ENCODE measurements at places on chromosomes 1 and 21.

GRCh38 chr1:4021136-4021973 is 121.3 kb upstream of the C1orf174 start:
- DNase-seq, result no peak

GRCh38 chr1:151635479-151636072 is 23.7 kb downstream of the SNX27 start:
- DNase-seq, result no peak

DNA sequence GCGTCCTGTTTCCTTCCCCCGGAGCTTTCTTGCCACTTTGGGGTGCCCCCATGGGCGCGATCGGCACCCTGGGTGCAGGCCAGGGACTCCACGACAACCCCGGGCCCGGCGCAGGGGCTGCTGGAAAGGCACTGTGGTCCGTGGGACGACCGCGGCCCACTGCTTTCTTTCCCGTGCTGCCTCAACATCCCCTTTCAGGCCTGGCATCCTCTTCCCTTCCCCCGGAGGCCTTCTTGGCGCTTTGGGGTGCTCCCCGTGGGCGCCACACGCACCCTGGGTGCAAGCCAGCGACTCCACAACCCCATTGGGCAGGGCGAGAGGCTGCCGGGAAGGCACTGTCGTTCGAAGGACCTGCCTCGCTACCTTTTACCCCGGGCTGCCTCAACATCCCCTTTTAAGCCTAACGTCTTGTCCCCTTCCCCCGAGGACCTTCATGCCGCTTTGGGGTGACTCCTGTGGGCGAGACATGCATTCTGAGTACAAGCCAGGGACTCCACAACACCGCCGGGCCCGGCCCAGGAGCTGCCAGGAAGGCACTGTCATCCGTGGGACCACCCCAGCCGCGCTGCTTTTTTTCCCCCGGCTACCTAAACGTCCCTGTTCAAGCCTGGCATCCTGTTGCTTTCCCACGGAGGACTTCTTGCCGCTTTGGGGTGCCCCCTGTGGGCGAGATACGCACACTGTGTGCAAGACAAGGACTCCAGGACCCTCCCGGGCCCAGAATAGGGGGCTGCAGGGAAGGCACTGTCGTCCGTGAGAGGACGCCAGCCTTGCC is 137.8 kb downstream of the LIPI start:
- no peak for DNase-seq

DNA sequence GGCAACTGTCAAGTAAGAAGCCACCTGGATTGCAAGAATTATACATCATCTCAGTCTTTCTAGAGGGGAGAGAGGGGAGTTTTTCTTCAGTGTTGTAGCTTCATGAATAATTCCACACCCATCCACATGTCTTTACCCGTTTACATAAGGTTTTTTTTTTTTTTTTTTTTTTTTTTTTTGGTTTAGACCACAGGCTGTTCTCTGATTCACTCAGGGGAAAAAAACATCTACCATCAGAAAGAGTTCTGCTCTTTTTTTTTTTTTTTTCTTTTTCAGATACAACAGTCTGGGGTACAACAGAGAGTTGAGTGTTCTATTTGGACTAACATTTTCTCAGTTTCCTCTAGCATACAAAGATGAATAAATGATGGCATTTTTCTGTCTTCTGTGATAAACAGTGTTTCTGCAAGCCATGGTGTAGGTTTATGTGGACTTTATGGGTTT is 4.9 kb upstream of the KIF14 start:
- no peak for DNase-seq

- DNase-seq, result no peak
Measured at GRCh38 chr21:27171707-27172106, 204.8 kb upstream of the ADAMTS5 start.

DNA sequence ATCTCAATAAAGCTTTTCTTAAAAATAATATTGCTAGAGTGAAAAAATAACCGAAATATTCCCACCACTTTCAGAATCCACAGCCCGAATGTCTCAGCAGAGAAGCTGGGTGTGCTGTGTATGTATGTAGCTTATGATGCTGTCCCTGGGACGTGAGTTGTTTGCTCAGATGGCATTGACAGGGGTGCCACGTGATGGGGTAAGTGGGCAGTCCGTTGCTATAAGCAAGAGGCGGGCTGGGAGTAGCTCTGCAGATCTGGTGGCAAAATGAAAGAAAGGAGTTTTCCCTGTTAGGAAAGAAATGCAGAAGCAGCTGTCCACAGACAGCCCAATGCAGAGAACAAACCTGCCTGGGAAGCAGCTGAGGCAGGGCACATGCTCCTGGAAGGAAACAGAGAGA is 3.8 kb upstream of the FAM20B start:
- DNase-seq, result no peak

- no peak for DNase-seq
Measured at GRCh38 chr1:41917076-41917475, 1.6 kb downstream of the HIVEP3 start.

- no peak for DNase-seq
Measured at GRCh38 chr1:209741193-209741592, 14.7 kb upstream of the TRAF3IP3 start.

GRCh38 chr1:24906760-24907490 is 23.2 kb downstream of the RUNX3 start:
- DNase-seq, result peak; percentile 3

GRCh38 chr21:27535188-27535587 is 568.3 kb upstream of the ADAMTS5 start:
- DNase-seq, result no peak

DNA sequence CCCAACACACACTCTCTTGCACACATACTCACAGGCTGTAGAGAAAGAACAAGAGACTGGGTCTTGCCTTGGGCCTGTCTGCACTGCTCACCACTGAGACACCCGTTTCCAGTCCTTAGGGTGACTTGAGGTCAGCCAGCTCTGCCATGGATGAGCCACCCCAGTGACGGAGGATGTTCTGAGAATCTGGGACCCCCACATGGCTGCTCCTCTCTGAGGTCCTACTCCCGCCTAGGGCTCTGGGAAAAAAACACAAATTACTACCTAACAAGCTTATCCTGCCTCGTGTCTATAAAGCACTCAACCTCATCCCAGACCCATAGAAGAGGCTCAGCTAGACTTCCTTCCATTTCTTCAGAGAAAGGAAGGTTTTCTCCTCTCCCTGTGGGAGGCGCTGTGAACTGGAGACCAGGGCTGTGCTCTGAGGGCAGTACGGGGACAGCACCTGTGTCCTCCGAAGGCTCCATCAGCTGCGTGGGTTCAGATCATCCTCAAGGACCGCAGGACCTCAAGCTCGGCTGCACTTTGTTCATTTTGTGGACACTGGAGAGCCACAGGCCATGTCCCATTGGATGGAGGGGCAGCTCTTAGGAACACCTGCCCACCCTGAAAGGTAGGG is 4.3 kb upstream of the CLEC20A start:
- DNase-seq, result no peak

- no peak for DNase-seq
Measured at GRCh38 chr1:100469578-100469977, 68.4 kb upstream of the GPR88 start.

DNA sequence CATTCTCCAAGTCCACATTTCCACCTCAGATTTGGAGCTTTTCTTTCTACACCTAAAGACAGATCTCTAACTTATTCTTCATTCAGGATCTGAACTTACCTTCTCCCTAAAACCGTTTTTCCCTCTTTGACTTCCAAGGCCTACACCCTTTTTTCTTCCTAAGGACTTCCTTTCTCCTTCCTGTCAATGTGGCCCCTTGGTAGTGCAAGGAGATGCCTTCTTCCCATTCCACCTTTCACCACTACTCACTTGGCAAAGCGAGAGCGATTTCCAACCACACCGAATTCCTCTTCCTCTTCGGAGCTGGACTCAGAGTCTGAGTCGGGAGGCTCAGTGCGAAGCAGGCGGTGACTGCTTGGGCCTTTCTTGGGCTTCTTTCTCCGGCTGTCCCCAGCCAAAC is 1.3 kb downstream of the EFCAB14 start:
- DNase-seq, result no peak

DNA sequence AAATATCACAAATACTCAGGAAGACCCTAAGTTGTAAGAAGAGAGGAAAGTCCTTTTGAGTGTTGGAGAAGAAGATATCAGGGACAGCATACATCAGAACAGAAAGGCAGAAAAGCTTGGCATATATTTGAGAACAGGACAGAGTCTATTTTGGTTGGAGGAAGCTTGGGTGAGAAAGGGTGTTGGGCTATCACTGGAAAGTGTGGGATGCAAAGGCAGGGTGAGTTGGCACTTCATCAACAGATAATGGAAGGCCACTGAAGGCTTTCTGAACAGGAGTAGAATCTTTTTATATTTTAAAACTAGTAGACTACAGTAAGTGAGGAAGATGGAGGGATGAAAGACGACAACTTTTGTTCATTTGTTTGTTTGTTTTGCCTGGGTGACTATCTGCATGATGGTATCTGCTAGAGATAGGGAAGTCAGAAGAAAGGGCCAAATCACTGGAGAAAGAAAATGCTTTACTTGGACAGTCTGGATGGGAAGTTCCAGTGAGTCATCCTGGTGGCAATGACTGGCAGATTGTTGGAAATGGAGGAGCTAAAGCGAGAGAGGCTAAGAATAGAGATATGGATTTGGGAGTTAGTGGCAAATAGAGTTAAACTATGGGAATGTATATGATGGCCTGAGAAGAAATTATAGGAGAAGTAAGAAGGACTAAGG is 33.7 kb upstream of the KCNA2 start:
- no peak for DNase-seq

GRCh38 chr1:163298365-163298764 is 23.4 kb upstream of the NUF2 start:
- no peak for DNase-seq

DNA sequence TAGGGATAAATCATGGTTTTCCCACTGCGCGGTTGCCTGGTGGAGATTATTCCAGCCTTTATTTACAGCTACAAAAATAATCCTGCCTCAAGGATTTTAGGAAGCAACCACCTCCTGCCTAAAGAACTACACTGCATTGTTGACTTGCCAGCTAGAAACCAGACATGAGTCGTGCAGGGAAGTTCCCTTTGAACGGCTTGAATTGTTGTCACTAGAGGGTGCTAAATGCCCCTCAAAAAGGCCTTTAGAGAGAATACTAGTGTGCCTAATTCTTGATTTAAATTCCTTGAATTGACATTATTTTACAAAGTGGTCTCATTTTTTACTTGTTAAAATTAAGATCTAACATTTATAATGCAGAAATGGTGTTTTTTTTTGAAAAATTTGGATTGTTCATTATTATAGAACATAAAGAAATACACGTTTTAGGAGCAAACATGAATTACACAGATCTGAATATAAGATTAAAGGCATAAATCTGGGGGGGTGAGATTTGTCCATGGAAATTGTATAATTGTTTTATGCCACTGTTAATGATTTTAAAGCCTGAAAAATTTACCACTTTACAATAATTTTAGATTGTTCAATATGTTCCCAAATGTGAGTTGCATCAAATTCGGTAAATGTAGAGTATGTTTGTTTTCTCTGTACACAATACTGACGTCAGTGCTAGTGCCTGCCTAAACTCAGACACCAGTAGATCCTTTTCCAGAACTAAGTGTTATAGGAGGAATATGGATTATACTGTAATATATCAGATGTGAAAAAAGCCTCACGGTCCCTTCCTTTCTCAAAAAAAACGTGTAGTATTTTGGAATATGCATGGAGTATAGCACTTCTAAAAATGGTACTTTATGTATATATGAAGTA is 7.6 kb upstream of the ERG start:
- peak; percentile 12 for DNase-seq
